NCI-H1417 (cell line): ENCODE measurements at places on chromosomes 13 and 19.

GRCh38 chr13:108227651-108228272 is 9.6 kb downstream of the ABHD13 start:
- DNase-seq = peak; percentile 17

- no peak for DNase-seq
Observed at GRCh38 chr19:51194527-51195315, 30.2 kb upstream of the CD33 start.

DNA sequence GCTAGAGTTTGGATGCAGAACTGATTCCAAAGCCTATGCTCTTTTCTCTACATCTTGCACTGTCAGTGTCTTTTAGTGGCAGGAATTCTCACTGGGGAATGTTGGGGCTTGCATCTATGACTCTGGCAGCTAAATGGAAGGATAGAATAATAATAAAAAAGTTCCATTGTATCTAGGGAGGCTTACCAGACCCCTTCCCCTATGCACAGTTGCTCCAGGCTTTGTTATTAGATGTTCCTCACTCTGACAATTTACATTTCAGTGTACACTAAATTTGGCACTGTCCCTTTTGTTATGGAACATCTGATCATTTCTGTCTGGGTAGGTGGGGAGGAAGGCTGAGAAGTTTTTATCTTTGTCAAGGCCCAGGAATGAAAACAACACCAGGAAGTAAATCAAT is 3.7 kb upstream of the TRIM13 start:
- DNase-seq = no peak

- no peak for DNase-seq
Observed at GRCh38 chr13:86383151-86383550, 583.9 kb upstream of the SLITRK6 start.

DNA sequence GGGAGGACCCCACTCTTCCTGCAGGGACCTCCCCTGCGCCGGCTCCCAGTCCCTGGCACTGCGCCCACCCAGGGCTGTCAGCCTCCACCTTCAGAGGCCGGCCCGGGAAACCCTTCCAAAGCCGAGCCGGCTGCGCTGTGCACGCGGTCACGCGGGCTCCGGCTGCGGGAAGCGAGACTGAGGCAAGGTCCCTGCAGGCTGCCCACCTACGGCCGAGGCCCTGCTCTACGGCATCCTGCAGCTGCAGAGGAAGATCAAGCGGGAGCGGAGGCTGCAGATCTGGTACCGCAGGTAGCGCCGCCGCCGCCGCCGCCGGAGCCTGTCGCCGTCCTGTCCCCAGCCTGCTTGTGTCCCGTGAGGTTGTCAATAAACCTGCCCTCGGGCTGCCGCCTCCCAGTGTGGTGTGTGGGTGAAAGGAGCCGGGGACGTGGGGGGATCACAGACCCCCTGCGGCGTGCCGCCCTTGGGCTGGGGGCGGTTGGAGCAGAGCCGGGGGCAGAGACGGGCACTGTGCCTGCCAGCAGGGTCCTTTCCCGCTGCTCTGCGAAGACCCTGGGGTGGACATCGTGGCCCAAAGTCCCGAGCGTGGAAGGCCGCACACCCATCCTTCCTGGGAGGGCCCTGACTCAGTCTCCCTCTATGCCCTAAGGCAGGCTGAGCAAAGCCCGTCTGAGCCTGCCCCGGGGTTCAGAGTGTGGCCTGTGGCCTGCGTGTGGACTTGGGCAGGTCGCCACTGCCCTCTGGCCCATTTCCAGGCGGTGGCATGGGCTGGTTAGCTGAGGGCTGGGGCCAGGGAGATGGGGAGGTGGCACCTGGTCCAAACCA is 5.9 kb downstream of the GAMT start:
- no peak for DNase-seq

GRCh38 chr13:28953714-28954418 is 133.7 kb downstream of the MTUS2 start:
- no peak for DNase-seq

DNA sequence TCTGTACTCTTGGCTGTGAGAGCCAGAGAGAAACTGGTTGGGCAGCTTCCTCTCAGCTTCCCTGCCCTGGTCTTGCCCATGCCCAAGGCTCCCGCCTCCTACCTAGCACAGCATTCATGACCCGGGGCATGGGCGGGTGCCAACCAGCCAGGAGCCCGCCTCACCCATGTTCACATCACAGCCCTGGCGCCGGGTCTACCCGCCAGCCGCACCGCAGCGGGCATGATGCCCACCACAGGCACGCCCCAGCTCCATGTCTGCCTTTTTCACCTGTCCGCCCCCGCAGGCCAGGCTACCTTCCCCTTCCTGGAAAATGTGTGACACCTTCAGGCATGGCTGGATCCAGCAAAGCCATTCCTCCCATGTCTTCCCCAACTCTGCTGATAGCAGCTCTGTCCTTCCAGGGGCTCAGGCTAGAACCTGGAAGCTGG is 42.1 kb downstream of the PTPRS start:
- no peak for DNase-seq

DNA sequence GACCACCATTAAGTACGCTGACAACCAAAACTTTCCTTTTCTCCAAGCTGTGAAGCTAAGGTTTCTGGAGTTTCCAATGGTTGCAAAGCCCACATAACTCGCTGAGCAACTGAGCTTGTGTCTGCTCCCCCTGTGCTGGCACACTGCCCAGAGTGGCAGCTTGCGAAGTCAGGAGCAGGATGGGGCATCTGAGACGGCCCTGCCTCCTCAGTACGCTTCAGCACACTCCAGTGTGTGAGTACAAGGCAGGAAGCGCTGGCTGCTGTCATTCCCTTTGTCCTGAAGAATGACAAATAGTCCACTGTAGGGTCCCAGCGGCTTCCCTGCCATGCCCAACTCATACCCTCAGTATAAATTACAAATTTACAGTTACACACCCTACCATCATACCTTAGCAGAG is 51.5 kb downstream of the SKA3 start:
- DNase-seq = peak; percentile 81

DNA sequence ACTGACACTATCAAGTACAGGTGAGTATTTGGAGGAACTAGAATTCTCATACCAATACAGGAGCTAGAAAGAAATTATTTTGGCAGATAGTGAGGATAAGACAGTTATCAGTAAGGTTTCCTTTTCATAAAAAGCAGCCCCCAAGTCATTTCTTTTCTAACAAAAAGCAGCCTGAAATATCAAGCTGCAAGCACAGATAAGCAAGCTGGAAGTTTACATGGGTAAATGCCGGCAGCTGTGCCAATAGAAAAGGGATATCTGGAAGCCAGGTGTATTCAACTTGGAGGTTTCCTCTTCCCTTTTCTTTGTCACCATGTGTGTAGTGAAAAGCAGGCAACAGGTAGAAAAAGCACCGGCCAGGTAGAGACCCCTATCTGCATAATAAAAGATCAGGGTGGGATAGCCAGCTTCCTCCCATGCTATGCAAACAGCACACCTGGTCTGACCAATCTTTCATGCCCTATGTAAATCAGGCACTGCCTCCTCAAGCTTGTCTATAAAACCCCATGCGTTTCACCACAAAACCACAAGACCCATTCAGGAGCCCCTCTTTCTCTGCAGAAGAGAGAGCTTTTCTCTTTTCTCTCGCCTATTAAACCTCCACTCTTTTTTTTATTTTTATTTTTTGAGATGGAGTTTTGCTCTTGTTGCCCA is 22.9 kb downstream of the CYP4F2 start:
- no peak for DNase-seq

DNA sequence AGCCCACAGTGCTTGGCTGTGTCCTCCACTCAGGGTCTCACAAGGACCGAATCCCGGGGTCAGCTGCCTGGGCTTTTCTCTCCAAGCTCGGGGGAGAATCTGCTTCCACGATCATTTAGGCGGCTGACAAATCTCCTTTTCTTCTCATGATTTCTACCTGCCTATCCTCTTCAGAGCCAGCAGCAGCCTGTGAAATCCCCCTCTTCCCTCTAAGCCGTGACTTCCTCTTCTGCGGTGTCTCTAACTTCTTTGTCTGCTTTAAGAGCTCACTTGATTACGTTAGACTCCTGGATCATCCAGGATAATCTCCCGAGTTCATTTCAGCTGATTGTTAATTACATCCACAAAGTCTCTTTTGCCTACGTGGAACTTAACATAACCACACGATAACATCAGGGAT is 22.5 kb upstream of the ZNF845 start:
- DNase-seq = no peak

GRCh38 chr13:20702915-20703779 is at the start of gene IL17D:
Gene IL17D (plus strand): TSS chr13:20703699. CDS start chr13:20704002, 303 bp downstream.
- DNase-seq = peak; percentile 67

DNA sequence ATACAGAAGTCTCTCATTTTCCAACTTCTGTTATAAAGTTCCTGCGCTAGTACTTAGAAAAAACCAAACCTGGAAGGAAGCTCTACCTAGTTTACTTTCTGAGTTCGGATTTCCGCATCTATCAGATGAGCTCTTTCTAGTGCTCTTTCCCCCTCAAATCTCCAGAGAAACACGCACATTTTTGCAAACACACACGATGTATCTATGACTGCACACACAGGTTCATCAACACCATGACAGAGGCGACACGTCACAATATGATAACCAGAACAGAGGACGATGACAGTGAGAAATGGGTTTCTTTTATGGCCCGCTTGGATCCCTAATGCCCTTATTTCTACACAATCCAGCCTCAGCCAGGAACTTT is 629 bp upstream of the LRRC63 start:
- peak; percentile 73 for DNase-seq

- DNase-seq = no peak
Observed at GRCh38 chr19:1373042-1373533, 10.6 kb upstream of the NDUFS7 start.

DNA sequence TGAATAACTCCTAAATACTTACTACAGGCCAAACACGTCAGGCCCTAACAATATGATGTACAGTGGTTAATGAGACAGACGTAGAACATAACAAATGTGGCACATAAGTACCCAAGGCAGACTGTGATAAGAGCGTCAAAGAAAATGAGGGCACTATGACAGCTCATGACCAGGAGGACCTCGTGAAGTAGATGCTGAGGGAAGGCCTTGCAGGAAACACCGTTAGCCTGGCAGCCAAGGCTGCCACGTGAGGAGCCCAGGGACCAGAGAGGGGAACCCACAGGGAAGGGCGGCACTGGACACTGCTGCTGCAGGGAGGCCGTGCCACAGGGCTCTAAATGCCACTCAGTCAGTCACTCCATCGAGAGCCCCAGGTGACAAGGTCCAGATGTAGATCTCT is 5.7 kb downstream of the TUBGCP3 start:
- DNase-seq = no peak

DNA sequence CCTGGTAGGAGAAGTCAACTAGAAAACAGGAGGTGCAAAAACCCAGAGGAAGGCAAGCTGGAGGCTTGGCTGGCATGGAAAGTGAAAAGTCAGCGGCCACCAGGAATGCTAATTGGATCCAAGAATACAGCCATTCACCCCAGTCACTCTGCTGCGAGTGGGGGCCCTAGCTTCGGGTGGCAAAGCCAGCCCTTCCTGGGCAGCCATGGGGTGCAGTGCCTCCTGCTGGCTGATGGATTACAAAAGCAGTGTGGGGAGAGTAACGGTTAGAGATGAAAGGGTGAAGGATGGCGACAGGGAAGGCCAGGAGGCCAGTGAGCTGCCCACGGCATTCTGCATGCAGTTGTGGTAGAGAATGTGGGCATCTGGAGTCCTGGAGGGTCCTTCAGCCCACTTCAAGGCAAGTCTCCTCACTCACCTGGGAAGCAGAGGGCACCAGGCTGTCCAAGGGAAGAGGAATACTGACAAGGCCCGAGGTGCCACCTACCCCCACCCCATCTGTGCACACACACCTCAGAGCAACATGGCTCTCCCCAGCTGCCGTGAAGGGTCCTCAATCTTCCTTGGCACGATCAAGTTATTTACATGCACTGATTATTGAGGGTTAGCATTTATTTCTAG is 20.3 kb upstream of the EPHX3 start:
- no peak for DNase-seq

- peak; percentile 19 for DNase-seq
Observed at GRCh38 chr13:46622630-46623256, 69.8 kb downstream of the LRCH1 start.

GRCh38 chr19:1618157-1619093 is 13.2 kb upstream of the UQCR11 start:
- DNase-seq = no peak

DNA sequence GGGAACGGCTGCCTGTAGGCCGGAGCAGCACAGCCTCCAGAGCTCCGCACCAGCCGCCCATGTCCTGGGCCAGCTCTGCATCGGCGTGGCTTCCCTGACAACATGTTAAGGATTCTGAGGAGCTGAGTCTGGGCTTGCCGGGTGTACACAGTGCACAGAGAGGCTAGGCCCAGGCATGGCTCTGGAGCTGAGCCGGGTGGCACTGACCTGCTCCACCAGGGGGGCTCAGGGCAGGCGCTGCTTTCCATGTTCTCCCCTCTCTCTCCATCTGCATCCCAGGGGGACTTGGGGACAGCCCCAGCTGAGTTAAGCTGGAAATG is 31.6 kb downstream of the AP1M1 start:
- no peak for DNase-seq

DNA sequence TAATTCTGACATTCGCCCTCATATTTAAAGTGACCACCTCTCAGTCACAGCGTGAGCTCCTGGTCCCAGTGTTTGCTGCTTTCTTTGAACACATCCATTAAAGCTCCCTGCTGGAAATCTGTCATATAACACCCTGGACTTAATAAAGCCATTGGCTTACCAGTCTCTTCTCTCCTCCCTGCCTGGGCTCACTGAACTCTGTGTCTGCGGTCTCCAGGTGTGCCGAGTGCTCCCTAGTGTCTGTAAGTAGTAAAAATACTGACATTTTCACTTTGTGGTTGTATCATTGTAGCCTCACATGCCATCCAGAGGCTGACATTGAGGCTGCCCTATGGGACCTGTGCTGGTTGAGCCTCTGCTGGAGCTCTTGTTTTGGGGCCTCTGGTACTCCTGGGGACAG is 2.6 kb upstream of the PSG11 start:
- no peak for DNase-seq

DNA sequence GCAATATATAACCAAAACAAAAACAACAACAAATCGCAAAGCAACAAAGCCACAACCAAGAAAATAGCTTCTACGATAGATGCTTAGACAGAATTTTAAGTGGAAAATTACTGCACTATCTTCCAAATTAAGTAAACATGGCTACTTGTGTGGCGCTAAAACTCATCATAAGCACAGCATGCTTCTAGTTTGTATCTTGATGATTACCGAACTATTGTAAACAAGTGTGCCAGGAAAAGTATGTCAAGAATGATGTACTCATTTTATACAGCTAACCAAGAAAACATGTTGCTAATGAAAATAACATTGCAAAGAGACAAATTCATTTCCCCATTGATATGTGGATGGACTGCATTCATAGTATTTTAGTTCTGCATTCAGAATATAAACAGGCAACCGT is 271.9 kb upstream of the GPC6 start:
- DNase-seq = no peak

- DNase-seq = peak; percentile 77
Observed at GRCh38 chr19:44643605-44644401, at the start of gene PVR. Gene PVR (plus strand): TSS chr19:44643910. CDS start chr19:44644097, 187 bp downstream.

GRCh38 chr13:103671547-103671946 is 605.3 kb upstream of the SLC10A2 start:
- no peak for DNase-seq

GRCh38 chr19:46218160-46218559 is 11.4 kb upstream of the IGFL1 start:
- DNase-seq = no peak

GRCh38 chr13:84844473-84844872 is 954.7 kb downstream of the SLITRK6 start:
- DNase-seq = no peak

- no peak for DNase-seq
Observed at GRCh38 chr13:107339209-107339608, 771.3 kb upstream of the ARGLU1 start.
